AG08396 (cell line): ENCODE measurements at places on chromosomes 2 and 18.

GRCh38 chr18:31821545-31822171 lies 61.0 kb upstream of the SLC25A52 start:
- no peak for DNase-seq

DNA sequence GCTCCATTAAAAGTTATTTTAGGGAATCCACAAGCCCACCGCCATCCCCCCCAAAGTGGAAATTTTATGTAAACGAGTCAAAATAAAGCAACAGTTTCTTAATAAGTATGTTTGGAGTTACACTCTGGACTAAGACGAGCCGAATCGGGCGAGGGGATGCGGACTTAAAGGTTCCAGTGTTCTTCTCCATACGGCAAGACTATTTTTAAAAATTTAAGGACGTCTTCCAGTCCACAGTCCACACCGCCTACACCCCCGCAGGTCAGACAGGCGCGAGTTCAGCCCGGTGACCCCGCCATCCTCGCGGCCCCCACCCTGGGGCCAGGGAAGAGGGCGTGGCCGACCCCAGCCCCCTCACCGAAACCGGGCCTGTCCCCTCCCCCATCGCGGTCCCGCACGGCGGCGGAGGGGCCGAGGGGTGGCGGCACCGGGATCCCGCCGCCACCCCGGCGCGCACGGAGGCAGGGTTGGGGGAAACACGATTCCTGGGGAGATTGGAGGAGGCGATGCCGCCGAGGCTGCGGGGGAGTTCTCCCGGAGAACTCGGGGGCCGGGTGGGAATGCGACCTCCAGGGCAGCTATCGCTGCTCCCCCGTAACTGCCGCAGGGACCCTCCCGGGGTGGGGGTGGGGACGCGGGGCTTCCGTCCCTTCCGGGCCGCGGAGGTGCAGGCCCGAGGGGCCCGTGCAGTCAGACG lies 24.5 kb upstream of the SMAD7 start:
- peak; percentile 62 for DNase-seq

DNA sequence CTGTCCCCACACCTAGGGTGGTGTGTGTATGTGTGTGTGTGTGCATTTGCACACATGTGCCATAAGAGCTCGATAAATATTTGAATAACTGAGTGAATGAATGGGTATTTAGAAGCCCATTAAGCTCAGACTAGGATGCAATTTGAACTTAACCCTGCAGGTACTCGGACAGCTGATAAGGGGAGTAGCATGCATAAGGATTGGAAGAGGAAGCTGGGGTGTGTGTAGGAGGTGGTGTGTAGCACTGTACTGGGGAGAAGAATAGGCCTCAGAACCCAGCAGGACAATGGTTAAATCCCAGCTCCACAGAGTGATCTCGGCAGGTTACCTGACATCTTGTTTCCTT lies 1.8 kb upstream of the KCNF1 start:
- no peak for DNase-seq

- DNase-seq = no peak
Observed at GRCh38 chr2:39424951-39425350, 12.1 kb downstream of the MAP4K3 start.

- DNase-seq = peak; percentile 14
Observed at GRCh38 chr2:144358979-144359541, 160.9 kb downstream of the ZEB2 start.

- DNase-seq = no peak
Observed at GRCh38 chr2:7999683-8000476, 682.0 kb upstream of the ID2 start.

- DNase-seq = no peak
Observed at GRCh38 chr2:105785095-105785847, 40.6 kb downstream of the NCK2 start.

DNA sequence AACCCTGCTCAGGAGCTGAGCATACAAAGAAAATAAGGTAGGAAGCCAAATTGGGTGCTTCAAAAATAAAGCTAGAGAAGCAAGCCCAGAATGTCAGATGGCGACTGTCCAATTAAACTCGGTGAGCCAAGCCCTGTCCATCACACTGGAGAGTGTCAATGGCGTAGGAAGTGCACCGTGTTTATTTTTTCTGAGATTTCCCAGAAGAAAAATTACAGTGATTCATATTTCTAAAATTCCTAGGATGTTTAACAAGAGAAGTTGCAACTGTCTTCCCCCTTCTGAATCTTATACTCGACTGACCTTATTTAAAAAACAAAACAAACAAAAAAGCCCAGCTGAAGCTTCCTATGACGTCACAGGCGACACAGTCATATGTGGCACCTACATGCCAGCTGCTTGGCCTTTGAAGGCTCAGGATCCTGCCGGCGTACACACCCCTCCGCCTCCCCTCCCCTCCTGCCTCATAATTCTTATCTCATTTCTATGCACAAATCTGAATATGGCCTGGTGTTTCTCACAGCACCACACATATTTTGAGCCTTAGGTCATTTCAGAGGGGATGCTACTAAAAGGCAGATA lies 60.8 kb downstream of the MBP start:
- DNase-seq = peak; percentile 66

DNA sequence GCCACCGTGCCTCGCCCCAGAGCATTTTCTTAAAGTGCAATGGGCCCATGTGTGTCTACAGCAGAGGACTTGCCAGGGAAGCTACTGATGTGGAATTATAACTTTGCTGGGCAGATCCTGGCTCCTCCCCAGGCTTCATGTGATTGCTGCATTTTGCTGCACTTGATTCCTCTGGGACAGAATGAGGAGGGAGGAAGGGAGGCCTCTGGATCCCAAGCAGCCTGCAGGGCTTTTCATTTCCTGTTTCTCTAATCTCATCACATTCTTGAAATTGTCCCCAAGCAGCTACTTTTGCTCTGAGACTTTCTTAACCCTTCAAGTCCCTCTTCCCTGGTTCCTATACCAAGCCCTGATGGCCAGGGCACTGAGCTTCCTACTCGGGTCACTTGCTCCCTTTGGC lies 134.4 kb upstream of the SEC11C start:
- peak; percentile 33 for DNase-seq

DNA sequence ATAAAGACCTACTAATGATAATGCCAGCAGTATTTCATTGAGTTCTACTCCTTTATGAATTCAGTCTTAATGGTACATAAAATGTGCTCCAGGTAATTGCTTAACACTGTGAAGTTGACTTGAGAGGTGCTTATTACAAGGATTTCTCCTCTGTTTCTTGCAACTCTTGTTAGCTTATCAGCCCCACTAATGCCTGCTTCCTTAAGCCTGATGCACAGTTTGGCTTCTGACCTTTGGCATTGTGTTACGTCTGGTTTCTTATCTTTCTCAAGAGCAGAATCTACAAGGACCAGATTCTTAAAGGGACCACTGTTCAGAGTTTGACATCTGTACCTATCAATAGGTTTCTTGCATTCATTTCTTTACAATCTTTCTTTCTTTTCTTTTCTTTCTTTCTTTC lies 223.9 kb upstream of the CWC22 start:
- DNase-seq = no peak

DNA sequence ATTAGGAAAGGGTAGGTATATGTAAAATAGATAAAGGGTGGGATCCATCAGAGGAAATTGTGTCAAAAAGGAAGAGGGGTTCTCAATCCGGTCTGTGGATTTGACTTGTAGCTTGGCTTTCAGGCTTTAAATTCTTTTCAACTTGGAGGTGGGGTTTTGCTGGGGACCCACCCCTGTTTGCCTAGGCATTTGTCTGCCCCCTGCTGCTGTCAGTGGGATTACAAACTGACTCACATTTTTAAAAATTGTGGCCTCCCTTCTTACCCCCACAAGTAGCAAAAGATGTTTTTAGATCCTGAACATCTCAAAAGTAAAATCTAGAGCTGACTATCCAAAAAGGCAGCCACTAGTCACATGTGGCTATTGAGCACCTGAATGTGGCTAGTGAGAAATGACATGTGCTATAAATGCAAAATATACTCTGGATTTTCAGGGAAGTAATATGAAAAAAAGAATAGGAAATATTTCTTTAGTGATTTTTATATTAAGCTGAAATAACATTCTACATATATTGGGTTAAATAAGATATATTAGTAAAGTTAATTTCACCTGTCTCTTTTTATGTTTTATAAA lies 178.9 kb downstream of the GFPT1 start:
- no peak for DNase-seq

DNA sequence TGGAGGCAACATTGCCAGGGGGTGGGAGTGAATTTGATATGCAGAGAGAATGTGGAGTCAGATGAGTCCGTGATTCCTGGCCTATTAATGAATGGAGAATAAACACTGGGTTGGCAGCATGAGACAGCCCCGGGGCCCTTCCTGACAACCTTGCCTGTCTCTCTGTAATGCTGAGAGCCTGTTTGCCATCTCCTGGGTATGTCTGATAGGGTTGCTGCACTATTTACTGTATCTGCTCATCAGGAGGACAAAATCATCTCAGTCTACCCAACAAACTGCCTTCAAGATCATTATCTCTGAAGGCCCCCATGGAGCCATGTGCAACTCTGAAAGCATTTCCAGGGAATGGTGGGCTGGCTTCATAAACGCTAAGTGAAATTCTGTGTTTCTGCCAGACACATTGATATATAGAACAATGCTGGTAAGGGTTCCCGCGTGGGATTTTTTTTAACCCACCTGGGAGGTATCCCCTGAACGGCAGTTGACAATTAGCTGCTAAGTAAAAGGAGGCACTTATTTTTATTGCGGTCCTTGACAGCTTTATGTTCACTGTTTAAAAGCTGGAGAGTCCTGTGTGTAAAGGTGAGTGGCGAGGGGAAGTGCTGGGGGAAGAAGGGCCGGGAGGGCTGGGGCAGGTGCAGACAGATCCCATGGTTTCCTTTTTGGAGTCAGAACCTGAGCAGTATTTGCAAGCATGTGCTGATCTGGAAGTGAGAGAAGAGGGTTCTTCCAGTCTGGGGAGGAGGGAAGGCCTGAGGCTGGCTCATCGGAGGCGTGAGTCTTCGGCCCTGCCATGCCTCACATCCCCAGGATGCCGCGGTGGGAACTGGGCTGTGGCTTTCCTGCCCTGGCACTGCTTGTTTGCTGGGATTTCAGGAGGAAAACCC lies 64.8 kb downstream of the ARHGAP25 start:
- no peak for DNase-seq
